ENCODE measurements at places on chromosomes 7 and 10.

DNA sequence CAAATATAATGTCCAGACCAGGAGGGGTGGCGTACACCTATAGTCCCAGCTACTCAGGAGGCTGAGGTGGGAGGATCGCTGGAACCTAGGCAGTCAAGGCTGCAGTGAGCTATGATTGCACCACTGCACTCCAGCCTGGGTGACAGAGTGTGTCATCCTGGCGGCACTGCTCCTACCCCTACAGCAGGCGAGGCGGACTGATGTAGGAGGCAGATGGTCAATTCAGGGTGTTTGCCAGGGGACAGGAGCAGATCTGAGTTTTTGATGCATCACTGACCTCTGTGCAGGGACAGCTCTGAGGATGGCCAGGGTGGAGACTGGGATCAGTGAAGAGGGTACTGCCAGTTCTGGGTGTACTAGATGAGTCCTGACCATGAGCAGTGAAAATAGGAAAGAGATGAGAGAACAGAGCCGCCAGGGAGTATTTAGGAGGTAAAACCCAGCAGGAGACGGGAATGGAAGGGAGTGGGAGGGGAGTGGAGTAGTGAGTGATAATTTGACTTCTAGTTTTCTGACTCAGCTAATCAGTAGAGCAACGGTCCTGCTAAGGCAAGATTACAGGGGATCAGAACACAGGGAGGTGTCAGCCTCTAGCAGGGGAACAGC is 75.3 kb downstream of the HIP1 start:
- no peak for DNase-seq

DNA sequence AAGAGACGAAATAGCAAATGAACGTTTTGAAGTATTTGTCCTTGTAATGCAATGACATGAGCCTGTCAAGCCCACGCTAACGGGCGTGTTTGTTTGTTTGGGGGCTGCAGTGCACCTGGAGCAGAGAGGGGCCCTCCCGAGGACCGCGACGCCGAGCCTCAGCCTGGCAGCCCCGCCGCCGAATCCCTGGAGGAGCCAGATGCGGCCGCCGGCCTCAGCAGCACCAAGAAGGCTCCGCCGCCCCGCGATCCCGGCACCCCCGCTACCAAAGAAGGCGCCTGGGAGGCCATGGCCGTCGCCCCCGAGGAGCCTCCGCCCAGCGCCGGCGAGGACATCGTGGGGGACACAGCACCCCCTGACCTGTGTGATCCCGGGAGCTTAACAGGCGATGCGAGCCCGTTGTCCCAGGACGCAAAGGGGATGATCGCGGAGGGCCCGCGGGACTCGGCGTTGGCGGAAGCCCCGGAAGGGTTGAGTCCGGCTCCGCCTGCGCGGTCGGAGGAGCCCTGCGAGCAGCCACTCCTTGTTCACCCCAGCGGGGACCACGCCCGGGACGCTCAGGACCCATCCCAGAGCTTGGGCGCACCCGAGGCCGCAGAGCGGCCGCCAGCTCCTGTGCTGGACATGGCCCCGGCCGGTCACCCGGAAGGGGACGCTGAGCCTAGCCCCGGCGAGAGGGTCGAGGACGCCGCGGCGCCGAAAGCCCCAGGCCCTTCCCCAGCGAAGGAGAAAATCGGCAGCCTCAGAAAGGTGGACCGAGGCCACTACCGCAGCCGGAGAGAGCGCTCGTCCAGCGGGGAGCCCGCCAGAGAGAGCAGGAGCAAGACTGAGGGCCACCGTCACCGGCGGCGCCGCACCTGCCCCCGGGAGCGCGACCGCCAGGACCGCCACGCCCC is 118.5 kb downstream of the CYTH3 start:
- no peak for DNase-seq

- DNase-seq = no peak
Measured at GRCh38 chr10:98408799-98409198, 6.2 kb downstream of the PYROXD2 start.

GRCh38 chr7:55509322-55509721 is 63.0 kb downstream of the VOPP1 start:
- no peak for DNase-seq

DNA sequence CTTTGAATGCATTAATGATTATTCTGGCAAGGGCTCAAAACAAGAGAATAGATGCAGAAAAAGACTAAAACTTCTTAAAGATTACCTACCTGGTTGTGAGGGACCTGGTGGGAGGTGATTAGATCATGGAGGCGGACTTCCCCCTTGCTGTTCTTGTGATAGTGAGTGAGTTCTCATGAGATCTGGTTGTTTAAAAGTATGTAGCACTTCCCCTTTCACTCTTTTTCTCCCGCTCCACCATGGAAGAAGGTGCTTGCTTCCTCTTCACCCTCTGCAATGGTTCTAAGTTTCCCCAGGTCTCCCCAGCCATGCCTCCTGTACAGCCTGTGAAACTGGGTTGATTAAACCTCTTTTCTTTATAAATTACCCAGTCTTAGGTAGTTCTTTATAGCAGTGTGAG is 226.6 kb downstream of the ARHGAP12 start:
- no peak for DNase-seq

GRCh38 chr10:79403441-79404230 is 41.8 kb downstream of the ZCCHC24 start:
- DNase-seq = peak; percentile 64

DNA sequence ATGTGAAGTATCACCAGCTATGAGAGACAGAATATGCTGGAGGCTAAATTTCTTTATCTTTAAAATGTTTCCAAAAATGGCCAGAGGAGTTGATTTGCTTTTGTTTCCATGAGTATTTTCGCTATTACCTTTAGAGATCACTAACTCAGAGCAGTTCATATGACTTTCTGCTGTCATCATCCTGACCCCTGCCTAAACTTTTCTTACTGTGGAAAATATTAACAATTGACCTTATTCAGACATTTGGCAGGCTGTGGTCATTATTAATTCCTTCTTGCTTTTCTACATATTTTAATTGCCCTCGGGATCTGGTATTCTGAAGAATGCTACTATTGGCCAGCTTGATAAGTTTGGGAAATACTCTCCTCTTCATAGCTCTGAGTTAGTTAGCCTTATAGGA is 156.5 kb downstream of the EXOC4 start:
- DNase-seq = no peak

GRCh38 chr7:78939669-78940068 is 513.8 kb downstream of the MAGI2 start:
- DNase-seq = no peak

DNA sequence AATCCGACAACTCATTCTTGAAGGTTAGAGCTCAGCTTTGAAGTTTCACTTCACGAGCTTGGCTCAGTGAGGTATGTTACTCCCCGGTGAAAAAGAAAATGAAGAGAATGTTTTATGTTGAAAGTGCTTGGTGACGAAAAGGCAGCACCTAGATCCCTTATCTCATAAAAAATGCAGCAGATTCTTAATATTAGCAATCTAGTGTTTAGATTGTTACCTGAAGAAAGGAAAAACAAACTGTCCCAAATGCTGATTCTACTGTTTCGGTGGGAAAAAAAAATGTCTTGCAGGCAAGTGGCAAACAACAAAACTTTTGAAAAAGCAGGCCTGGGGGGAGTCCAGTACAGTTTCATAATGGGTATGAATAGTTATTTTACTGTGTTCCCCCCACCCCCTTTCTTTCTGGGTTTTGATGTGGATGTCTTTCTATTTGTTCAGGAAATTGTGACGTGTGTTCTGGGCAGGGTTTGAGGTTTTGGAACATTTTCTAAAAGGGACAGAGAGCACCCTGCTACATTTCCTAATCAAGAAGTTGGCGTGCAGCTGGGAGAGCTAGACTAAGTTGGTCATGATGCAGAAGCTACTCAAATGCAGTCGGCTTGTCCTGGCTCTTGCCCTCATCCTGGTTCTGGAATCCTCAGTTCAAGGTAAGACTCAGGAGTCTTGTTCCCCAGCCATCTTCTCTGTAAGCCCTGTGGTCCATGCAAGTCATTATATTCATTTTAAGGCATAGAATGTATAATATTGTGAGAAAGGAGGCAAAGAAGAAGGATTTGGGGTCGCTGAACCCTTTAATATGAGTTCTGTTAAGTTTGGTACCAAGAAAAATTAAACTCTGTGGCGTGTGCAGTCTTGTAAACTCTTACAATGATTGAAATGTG is at the start of gene SRGN:
Gene SRGN, plus strand, starts transcription at position 514 of the 881 bp plus-strand sequence. Its CDS starts 55 bp downstream, at position 569.
- DNase-seq = peak; percentile 53

- DNase-seq = no peak
Measured at GRCh38 chr10:50540826-50541122, 83.0 kb downstream of the SGMS1 start.

- DNase-seq = no peak
Measured at GRCh38 chr10:9219860-9220259, 1165.4 kb downstream of the GATA3 start.

DNA sequence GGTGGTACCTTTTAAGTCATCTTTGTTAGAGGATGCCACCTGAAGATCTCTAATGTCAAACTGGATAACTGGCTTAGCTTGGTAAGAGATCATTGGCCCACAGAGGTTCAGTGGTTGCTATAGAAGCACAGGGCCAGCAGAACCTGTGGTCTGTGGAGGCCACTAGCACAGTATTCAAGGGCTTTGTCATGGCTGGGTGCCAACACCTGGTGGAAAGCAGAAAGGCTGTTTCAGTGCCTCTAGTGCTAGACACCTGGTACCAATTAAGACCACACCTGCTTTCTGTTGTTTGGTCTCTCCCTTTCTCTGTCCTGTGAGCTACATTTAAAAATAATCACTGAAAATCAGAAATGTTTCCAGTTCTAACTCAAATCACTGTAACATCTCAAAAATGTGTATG is 10.0 kb upstream of the PCGF5 start:
- DNase-seq = no peak

- DNase-seq = no peak
Measured at GRCh38 chr7:121484089-121484763, 88.1 kb upstream of the FAM3C start.

DNA sequence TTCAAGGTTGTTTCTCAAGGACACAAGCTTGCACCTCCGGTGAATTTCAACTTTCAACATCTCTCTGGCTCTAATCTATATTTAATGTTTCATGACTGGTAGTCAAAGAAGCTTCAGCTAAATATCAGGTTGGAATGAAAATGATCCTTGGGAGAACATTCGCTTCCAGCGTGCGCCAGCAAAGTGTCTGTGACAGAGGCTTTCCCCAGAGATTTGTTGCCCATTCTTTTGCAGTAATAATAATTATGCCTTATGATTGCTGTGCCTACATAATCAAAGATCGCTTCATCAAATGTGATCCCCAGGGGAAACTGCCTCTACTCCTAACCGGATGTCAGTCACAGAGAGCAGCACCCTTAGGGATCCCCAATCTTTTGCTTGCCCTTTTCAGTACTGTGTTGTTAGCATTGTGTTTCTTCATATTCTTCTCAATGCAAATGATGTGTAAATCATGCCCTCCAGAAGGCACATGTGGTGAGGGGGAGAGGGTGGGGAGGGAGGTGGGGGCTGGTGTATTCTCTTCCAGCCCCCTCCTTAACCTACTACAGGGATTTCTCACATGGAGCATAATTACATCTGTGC is 30.5 kb downstream of the FZD1 start:
- DNase-seq = no peak

DNA sequence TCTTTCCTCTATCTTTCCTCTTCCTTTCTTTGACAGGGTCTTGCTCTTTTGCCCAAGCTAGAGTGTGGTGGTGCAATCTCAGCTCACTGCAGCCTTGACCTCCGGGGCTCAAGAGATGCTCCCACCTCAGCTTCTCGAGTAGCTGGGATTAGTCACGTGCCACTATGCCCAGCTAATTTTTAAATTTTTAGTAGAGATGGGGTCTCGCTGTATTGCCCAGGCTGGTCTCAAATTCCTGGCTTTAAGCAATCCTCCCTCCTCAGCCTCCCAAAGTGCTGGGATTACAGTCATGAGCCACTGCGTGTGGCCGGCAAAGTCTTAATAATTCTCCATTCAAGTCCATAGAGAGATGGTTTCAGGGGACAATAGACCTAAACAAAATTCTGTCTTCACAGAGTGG is 40.2 kb downstream of the COL26A1 start:
- DNase-seq = no peak

DNA sequence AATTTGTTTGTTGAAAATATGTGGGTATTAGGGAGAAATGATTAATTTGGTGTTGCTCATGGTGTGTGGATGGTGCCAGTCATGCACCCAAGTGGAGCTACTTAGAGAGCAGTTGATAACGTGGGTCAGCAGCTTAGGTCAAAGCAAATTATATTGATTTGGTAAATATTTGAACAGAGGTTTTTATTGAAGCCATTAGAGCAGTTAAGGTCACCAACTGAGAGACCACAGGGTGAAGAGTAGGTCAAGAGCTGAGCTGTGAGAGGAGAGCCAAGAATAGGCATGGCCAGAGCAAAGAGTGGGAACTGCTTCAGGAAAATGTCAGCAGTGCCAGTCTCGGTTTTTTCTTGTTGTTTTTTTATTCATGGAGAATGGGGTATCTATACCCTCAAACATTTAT is 97.9 kb downstream of the TMEM168 start:
- DNase-seq = no peak

DNA sequence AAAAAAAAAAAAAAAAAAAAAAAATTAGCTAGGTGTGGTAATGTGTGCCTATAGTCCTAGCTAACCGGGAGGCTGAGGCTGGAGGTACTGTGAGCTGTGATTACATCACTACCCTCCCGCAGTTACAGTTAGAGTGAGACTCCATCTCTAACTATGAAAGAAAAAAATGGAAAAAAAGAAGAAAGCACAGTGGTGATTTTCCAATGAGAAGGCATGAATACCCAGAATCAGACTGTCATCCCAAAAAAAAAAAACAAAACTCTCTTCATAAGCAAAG is 269.9 kb upstream of the MKLN1 start:
- DNase-seq = no peak

DNA sequence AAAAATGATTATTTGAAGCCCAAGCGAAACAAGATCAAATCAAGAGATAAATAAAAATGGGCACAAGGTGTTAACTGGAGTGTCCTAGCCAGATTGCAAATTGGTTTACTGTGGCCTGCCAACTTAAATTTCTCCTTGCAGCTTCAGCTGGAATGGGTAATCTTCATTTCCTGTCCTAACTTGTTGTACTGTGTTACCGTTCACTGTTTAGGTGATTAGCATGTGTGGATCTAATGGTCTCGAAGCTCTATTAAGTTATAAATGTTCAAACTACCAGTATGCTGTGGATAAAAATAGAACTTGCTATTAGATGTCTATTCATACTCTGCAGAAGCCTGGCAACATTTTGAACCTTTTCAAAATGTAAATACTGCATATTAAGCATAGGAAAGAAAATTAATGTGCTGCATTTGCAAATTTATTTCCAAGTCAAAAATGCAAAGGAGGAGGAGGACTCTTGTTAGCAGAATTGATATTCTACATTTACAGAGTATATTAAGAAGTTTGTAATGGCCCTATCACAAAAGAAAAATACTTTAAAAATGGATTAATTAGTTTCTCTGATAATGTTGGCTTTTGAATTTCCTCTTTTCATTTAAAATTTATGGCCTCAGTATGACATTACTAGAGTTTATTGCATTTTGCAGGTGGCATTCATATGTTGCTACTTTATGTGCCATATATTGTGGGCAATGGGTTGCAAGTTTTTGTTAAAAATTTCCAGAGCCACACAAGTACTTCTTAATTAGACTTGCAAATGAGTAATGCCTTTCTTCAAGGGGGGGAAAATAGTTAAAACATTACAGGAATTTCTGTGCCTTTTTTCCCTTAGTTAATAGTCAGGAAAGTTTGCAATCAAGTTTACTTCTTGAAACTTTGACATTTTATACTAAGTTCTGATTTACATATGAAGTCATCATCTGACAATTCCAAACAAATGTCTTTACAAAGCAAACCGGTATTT is 92.1 kb downstream of the CABCOCO1 start:
- no peak for DNase-seq

GRCh38 chr7:43586251-43586900 is 3.5 kb downstream of the STK17A start:
- DNase-seq = no peak

GRCh38 chr10:122348935-122349361 is 25.6 kb upstream of the PLEKHA1 start:
- DNase-seq = no peak

- DNase-seq = no peak
Measured at GRCh38 chr10:101672536-101672935, 22.4 kb downstream of the FBXW4 start.
